ENCODE measurements at places on chromosomes 12 and 14. TPM values are rescaled to one million over a fixed set of nuclear protein-coding genes. Genes with fewer than 3 reads are reported as not detected.

DNA sequence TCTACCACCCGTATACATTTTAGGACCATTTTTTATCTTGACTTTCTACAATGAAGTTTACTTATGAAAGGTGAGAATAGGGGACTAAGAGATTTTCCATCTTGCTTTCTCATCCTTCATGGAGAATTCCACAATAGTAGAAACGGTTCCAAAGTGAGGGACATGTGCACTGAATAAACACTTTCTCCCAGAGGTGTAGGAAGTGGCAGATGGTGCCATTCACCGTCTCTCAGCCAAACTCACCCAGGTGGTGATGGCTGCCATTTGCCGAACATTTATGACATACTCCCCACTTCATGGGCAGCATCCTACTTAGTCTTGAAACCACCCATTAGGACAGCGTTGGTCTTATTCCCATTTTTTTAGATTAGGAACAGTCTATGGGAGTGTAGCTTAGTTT lies 540.5 kb downstream of the DIO2 start:
- DNase-seq = no peak

- DNase-seq = no peak
Observed at GRCh38 chr12:12088761-12089160, 18.0 kb downstream of the BCL2L14 start.

PTPRO gene
- total RNA-seq = 0.15 TPM

KIF26A gene
- total RNA-seq = 0.29 TPM

DNA sequence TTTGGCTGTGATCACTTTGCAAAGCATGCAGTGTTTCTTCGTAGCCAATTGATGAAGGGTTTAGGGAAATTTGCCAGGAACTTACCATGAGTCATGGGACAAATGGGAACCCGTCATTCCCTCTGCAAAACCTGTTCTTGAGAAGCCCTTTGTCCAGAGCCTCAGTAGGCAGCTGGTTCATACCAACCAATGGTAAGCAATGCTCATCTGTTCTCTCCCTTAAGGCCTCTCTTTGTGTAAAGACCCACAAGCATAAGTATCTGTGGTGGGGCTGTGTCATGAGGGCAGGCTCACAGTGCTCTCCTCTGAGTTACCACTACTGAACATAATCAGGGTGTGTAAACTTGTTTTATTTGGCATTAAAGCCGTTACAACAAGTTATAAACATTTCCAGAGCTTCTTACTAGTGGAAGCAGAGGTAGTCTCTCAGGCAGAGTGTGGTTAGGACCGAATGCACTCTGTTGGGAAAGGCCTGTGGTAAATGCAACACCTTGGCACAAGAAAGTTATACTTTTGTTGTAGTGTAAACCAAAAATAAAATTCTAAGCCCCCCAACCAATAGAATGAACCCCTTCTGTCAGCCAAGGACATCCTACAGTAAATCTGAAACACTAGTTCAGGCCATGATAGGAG lies 119.8 kb downstream of the SINHCAF start:
- no peak for DNase-seq

DNA sequence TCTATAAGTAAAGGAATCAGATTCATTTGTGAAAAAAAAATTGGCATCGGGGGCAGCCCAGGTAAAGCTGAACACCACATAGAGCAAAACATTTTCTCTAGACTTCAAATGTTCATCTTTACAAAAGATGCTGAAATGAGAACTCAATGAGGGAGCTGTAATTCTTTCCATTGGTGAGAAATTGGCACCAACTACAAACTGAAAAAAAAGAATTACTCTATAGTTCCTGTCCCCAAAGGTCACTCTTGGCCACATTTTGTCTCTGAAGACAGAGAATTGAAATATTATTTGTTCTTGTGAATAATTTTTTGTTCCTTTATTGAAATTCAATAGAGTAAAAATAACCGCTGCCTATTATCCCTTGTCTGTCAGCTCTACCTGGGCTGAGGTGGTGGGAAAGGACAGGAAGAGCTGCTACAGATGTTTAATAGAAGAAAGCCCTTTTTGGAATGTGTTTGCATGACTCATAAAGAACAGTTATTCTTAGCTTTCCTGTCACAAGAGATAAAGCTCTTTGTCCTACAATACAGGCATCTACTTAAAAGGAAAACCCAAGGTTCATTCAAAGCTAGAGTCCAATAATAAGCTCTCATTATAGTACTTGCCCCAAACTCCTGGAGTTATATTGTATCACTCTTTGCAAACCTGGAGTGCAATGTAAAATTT lies 380.1 kb upstream of the KITLG start:
- no peak for DNase-seq

RNASE4 gene
- 0.70 TPM for total RNA-seq

DNA sequence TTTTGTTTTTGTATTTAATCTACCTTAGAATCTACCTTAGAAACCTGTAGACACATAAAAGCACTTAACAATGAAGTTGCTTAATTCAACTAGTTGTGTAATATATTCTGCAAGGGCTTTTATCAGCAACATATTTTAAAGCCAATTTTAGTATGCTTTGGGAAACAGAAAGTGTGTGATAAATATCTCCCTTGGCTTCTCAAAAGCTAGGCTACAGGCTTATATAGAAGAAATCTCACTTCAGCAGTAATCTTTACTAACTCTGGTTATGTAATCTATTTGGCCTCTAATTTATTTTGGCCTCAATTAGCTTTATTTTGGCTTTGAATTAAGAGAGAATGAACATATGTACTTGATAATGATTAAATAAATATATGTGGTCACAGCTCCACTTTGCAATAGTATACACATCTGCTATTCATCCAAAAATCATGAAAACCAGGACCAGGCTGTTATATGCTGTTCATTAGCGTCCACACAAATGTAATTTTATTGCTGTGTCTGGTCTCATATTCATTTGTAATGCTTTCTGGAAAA lies 37.2 kb downstream of the LRP6 start:
- no peak for DNase-seq

DNA sequence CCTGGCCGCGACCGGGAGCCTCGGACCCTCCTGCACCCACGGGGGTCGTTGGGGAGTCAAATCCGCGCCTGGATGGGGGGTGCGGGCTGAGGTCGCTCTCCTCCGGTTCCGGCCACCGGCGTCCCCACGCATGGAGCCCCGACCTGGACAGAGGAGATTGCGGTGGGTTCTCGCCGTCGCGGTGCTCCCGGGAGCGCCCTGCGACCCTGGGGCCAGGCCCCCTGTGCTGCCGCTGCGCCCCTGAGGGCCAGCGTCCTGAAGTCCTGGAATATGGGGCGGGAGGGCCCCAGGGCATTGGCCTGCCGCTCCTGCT lies 345 bp downstream of the ASPG start:
- DNase-seq = no peak

SYNE3 gene
- total RNA-seq = 37.3 TPM

DNA sequence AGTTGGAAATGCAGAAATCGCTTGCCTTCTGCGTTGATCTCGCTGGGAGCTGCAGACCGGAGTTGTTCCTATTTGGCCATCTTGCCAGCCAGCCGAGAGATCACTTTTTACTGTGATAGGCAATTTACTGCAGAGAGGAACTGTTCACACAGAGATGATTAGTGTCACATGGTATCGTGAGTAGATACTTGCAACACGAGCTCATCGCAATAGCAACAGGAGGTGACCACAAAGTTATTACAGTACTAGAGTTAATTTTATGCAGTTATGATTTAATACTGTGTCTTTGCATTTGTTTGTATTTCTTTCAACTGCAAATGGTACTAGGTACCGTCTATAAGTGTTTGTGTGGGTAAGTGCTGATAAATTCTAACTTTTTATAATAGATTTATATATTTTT lies 27.8 kb downstream of the NOPCHAP1 start:
- DNase-seq = no peak

GARIN6 gene
- not detected for total RNA-seq

DNA sequence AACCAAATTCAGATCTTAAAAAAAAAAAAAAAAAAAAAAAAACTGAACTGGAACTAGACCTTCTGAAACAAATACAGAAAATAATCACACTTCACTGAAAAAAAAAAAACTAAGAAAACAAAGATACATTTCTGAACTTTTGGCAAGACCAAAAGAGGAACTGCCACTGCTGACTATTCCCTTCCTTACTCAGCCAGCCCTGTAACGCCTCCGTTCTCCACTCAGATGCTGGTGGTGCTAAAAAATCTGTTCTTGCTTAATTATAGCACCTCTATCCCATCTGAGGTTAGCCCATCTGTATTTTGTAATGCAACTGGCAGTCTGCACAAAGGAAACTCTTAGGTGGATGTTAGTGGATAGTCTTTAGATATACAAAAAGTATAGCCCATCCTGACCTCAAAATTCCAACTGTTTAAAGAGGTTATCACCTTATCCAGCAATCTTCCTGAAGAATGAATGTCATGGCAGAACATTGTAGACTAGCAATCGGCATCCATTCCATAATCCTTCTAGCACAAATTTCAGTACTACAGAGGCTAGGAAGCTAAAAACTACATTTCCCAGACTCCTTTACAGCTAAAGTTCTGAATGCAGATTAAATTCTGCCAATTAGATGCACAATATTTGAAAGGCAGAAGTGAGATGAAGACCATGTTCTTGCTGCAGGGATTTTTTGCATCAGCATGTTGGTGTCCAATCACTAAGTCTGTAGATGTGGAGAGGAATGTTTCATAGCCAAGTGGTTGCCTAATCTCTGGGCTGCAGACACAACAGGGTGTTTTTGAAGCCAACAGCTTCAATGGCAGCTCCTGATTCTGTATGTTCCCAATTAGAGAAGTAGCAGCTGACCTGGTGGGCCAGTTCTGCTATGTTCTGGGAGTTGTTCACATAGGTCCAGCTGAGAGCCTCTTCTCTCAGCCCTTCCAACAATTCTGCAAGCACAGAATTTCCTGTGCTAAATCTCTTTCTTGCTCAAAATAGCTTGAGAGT lies 5.7 kb downstream of the MAP3K9 start:
- no peak for DNase-seq

ADGRD1 gene
- 0.64 TPM for total RNA-seq

DNA sequence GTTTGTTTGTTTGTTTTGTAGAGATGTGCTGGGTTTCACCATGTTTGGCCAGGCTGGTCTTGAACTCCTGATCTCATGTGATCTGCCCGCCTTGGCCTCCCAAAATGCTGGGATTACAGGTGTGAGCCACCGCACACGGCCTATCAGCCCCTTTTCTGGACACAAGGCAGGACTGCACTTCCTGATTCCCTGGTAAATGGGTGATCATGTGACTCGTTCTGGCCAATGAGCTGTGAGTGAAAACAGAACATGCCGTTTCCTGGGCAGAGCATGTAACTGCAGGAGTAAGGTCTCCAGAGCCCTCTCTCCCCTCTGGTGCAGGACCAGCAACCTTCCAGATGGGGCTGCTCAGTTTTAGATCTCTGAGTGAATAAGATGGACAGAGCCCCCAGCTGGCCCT lies 92.7 kb downstream of the ITPK1 start:
- peak; percentile 24 for DNase-seq

PPFIA2 gene
- total RNA-seq = not detected

DNA sequence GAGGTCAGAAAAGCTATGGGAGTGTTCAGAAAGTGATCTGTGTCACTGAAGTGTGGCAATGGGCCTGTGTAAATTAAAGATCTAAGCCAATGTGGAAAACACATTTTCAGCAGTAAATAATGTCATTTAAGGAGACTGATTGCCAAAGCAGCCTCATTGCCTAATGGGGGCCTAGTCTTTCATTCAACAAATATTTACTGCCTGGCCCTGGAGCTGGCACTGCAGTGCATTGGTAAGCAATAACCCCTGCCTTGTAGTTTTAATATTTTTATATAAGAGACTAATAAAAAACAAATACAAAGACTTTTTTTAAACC lies 326.6 kb downstream of the BTG1 start:
- no peak for DNase-seq

DNA sequence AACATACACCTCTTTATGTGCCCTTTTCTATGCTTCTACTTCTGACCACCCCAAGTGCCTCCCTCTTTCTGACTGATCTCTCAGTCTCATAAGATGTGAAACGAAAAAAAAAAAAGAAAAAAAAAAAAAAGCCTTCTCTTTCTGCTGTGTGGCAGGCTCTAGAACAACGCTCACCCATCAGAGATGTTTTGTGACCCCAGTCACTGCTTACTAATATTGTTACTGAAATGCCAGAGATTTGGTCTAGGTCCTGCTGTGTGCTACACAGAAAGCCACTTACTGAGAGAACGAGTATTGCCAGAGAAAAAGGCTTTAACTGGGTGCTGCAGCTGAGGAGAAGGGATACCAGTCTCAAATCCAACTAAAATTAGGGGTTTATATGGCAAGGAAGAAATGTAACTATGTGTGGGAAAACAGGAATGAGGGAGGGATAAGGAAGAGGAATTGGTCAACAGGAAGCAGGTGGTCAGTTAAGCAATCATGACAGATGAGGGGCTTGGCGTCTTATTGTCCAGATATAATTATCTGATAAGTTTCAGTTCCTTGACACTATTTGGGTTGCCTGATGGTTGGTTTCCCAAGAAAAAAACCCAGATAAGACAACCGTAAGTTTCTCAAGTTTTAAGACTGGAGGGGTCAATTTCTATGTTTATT lies 149.0 kb downstream of the NAV3 start:
- DNase-seq = no peak

- DNase-seq = peak; percentile 17
Observed at GRCh38 chr14:64541261-64541971, 875 bp downstream of the HSPA2 start.

CLEC2D gene
- 199 TPM for total RNA-seq

- DNase-seq = no peak
Observed at GRCh38 chr14:32457213-32457920, 128.3 kb downstream of the AKAP6 start.

- DNase-seq = no peak
Observed at GRCh38 chr14:67269298-67270060, 28.2 kb downstream of the PALS1 start.

KCNC2 gene
- not detected for total RNA-seq

CKB gene
- 5.9 TPM for total RNA-seq

GRCh38 chr14:99605299-99605961 lies 1.4 kb upstream of the CCDC85C start:
- peak; percentile 88 for DNase-seq

DNA sequence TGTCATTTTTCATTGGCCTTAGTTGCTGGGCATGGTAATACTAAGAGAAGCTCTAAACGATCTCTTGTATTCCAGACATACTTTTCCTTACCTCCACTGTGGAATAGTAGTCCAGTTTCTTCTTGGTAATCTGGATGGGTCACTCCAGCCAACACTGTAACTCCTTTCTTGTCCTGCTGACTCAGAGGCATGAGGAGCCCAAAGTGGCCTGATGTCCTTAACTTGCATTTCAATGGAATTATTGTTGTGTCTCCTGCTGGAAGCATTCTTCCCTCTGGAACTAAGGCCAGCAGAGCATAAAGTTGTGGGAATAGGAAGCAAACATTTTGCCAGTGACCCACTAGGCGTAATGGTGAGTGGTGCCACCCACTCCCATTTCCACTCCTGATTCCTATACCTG lies 33.1 kb downstream of the DAAM1 start:
- no peak for DNase-seq

GRCh38 chr14:71734885-71735284 lies 197.3 kb upstream of the RGS6 start:
- no peak for DNase-seq

- DNase-seq = no peak
Observed at GRCh38 chr12:2324387-2324786, 271.6 kb downstream of the CACNA1C start.

- peak; percentile 41 for DNase-seq
Observed at GRCh38 chr12:132185705-132186104, 41.4 kb downstream of the NOC4L start.

CD27 gene
- 36.5 TPM for total RNA-seq
